Activated T-helper 17 cell treated with anti-CD3 and anti-CD28 coated beads, Interleukin-2, amount 50 U/mL, for 72 hours (primary cell): ENCODE measurements at places on chromosomes 13 and 19. TPM values are rescaled to one million over a fixed set of nuclear protein-coding genes. Genes with fewer than 3 reads are reported as not detected.

OR10H3 gene
- not detected for total RNA-seq

CD79A gene
- 0.22 TPM for total RNA-seq

ETFB gene
- 67.0 TPM for total RNA-seq

CBY2 gene
- not detected for total RNA-seq

ZNF568 gene
- 6.7 TPM for total RNA-seq

LATS2 gene
- total RNA-seq, result 9.2 TPM

ZNF442 gene
- total RNA-seq, result 0.61 TPM

PRKACA gene
- total RNA-seq, result 43.1 TPM

TEX26 gene
- total RNA-seq, result not detected

LILRB3 gene
- total RNA-seq, result 0.85 TPM

SLITRK1 gene
- not detected for total RNA-seq

SIGLEC12 gene
- 0.22 TPM for total RNA-seq

PTPRH gene
- total RNA-seq, result not detected

SIGLEC7 gene
- not detected for total RNA-seq

TUBB4A gene
- total RNA-seq, result 2.7 TPM

ZNF235 gene
- total RNA-seq, result 3.6 TPM

KCNN4 gene
- total RNA-seq, result 116 TPM

KLK4 gene
- total RNA-seq, result not detected

OR7C1 gene
- not detected for total RNA-seq

MICOS13 gene
- 38.7 TPM for total RNA-seq

ICAM5 gene
- 8.6 TPM for total RNA-seq

SLITRK5 gene
- total RNA-seq, result not detected

OLFM2 gene
- total RNA-seq, result 1.6 TPM

CAMSAP3 gene
- total RNA-seq, result 0.11 TPM

GZMM gene
- 31.3 TPM for total RNA-seq

MCF2L gene
- 2.0 TPM for total RNA-seq

ZNF723 gene
- total RNA-seq, result 0.24 TPM

ZNF675 gene
- total RNA-seq, result 15.0 TPM

GJA3 gene
- 0.91 TPM for total RNA-seq

CCDC8 gene
- total RNA-seq, result not detected

CPB2 gene
- not detected for total RNA-seq

DAND5 gene
- total RNA-seq, result 0.40 TPM

ZNF836 gene
- 8.8 TPM for total RNA-seq

RTBDN gene
- not detected for total RNA-seq

ZNF112 gene
- total RNA-seq, result not detected

SMIM24 gene
- not detected for total RNA-seq

NTF4 gene
- total RNA-seq, result not detected

CGB3 gene
- total RNA-seq, result not detected

NCR1 gene
- total RNA-seq, result not detected

PTH2 gene
- not detected for total RNA-seq

FFAR2 gene
- not detected for total RNA-seq

F10 gene
- total RNA-seq, result not detected

RASGRP4 gene
- total RNA-seq, result 39.4 TPM

TTYH1 gene
- 0.40 TPM for total RNA-seq

DNAAF3 gene
- not detected for total RNA-seq

RNF17 gene
- 0.39 TPM for total RNA-seq

ADAMTS10 gene
- 2.5 TPM for total RNA-seq

ITGBL1 gene
- total RNA-seq, result not detected

C13orf42 gene
- not detected for total RNA-seq

FRY gene
- 7.0 TPM for total RNA-seq

CYP4F8 gene
- not detected for total RNA-seq

B9D2 gene
- total RNA-seq, result 6.7 TPM

ARHGAP33 gene
- total RNA-seq, result 71.7 TPM

PEX11G gene
- not detected for total RNA-seq

SIRT2 gene
- 41.2 TPM for total RNA-seq
